T-cell (primary cell): ENCODE measurements at places on chromosomes 1 and 21.

DNA sequence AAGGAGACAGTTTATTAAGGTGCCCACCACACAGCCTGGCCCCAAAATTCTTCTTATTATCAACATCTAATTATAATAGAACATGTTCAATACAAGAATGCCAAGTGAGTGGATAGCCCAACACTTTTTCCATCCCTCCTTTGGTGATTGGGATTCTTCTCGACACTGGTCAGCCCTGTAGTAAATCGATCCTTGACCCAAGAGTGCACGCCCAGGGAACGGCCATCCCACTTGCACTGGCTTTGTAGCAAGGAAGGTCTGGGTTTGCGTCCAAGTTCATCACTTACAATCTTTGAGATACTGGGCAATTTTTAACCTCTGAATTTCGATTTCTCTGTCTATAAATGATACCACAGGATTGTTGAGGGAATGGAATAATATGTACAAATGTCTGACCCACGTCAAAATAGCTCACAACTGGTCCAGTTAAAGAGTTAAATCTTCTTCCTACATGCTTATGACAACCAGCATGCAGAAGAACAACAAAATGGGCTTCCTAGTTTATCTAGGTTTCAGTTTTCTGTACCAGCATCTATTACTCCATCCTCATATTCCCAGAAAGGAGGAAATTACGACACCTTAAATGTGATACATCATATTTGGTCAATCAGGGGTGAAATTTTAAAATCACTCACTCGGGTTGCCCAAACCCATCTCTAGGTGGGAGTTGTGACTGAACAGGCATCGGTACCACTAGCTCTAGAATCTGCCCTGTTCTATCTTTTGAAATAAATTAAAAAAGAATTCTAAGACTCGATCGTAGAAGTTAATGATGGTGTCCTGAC lies 161.8 kb downstream of the CLIC6 start:
- no peak for DNase-seq

- DNase-seq = peak; percentile 41
These were observed 84.6 kb downstream of the SYT2 start for GRCh38 chr1:202625416-202626360.

- no peak for DNase-seq
These were observed 69.3 kb downstream of the POU2F1 start for GRCh38 chr1:167289966-167290365.

GRCh38 chr1:32719681-32720275 lies 17.2 kb upstream of the SYNC start:
- DNase-seq = no peak

DNA sequence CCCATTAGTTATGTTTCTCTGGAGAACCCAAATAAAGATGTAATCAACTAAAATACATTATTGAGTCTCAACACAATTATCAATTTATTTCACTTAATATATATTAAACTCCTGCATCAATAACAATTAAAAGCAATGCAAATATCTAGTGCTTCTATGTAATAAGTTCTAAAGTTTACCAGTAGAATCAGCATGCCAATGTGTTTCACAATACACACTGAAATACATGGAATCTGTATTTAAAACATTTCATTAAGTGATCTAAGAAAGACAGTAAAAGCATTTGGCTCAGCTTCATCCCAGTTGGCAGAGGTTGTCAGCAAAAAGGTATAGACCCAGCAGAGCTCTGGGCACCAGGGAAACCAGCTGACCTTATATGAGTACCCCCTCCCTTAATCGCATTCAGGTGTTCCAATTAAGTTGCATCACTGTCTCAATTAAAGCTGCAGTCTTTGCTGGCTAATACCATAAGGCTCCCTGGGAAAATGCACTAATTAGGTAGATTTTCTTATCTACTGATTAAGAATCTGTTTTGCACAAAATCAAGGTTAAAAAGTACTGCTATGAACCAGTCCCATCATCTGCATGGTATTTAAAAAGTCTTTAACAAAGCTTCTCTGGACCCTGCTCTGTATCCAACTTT lies 63.1 kb downstream of the NIBAN1 start:
- no peak for DNase-seq

GRCh38 chr1:89287181-89288050 lies 14.8 kb upstream of the GBP5 start:
- no peak for DNase-seq

GRCh38 chr21:40255518-40256444 lies 388.5 kb downstream of the PCP4 start:
- DNase-seq = no peak

GRCh38 chr1:43986712-43987111 lies 4.7 kb upstream of the CCDC24 start:
- no peak for DNase-seq

DNA sequence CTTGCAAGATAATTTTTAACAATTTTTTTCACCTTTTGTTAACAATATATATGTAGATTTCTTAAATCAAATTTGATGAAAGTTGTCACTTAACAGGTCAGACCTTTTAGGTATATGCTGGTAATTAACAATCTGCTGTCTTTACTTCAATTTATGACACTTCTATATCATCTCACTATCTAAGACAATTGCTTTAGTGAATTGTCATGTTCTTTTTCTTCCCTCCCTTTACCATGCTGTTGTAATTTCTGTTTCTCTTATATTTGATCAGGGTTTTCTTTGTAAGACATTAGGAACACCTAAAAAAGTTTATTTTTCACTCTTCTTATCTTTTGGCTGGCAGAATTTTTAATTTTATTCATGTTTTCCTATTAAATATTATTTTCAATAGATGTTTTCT lies 2.0 kb downstream of the IFI16 start:
- no peak for DNase-seq

DNA sequence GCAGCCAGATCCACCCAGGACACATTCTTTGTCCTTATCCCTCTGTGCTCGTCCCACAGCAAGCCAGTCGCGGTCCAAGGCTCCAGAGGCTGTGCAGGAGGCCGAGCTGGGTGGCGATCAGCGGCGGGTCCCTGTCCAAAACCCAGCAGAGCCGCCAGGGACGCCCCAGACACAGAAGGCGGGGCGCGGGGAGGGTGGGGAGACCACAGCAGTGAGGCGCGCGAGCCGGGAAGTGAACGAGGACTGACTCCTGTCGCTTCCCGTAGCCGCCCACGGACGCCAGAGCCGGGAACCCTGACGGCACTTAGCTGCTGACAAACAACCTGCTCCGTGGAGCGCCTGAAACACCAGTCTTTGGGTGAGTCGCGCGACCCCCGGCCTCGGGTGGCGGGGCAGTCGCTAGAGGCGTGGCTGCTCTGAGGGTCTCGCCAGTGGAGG lies at the start of gene LGALS8:
TSS of gene LGALS8 (plus strand) at position 279 of the 438 bp plus-strand sequence. CDS start 2,089 bp downstream, outside the sequence.
- peak; percentile 84 for DNase-seq

- no peak for DNase-seq
These were observed 19.6 kb downstream of the TMCC2 start for GRCh38 chr1:205247130-205247921.

DNA sequence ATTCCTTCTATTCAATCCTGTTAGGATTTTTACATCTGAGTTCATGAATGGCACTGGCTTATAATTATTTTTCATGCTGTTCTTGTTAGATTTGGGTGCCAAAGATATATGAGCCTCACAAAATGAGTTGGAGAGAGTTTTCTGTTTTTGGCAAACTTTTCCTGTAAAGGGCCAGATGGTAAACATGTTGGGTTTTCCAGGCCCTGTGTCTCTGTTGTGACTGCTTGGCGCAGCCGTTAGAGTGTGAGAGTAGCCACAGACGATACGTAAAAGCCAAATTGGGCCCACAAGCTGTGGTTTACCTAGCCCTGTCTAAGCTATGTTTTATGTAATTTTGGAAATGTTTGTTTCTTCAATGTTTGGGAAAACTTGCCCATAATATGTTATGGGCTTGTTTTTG lies 15.6 kb upstream of the CA6 start:
- no peak for DNase-seq

DNA sequence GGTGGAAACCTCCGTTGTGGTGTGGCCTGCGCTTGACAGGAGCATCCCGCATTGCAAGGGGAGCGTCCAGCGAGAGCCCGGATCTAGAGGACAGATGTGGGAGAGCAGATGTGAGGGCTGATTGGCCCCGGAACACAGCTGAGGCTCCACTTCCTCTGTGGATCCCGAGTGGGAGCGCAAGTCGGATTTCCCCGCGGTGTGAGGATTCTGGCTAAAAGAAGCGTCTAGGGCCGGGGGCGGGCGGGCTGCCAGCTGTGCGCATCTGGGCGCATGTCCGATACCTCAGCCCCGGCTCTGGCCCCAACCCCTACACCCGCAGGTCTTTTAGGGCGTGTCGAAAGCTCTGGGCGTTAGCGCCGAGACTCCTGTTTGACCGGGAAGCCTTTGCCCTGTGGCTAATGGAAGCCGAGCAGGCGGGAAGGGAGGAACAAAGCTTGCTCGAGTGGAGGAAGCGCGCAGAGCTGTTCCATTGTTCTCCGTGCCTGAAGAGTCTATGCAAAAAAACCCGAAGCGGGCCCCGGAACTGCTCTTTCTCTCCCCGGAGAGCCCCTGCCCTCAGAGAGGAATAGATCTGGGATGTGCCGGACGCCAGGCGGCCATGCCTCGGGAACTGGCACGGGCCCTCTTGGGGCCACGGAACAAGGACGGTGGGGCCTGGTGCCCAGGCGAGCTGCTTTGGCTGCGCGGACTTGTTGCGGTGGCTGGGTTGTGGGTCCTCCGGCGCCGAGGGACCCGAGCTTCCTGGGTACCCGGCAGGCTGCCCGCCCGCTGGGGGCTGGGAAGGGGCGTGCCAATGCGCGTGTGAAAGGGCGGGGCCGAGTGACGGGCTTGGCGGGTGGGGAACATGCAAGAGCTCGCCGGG lies 111.1 kb downstream of the NAV1 start:
- no peak for DNase-seq

- no peak for DNase-seq
These were observed 81.8 kb downstream of the PHTF1 start for GRCh38 chr1:113677250-113678158.

DNA sequence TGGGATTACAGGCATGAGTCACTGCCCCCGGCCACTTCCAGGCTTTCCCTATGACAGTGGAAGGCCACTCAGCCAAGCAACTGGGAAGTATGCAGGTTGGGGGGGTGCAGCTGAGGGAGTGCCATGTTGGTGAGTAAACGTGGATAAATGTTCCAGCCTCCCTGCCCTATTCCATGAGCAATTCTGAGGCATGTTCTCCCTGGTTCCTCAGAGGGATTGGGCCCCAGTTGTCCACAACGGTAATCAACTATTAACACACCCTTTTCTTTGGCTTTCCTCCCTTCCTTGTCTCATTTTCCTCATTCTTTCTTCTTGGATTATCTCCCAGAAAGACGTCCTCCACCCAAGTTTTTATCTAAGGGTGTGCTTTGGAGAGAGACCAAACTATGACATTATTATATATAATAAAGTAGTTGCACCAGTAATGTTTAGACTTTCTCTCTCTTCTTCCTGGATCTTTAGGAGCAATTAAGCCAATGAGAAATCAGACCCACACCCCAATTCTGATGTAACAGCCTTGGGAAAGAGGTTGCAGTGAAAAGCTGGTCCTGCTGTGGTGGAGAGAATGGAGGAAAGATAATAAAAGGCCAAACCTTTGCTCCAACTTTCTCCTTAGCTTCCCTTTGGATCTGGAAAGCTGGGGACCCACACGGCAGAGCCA lies 6.8 kb upstream of the SLAMF9 start:
- no peak for DNase-seq

DNA sequence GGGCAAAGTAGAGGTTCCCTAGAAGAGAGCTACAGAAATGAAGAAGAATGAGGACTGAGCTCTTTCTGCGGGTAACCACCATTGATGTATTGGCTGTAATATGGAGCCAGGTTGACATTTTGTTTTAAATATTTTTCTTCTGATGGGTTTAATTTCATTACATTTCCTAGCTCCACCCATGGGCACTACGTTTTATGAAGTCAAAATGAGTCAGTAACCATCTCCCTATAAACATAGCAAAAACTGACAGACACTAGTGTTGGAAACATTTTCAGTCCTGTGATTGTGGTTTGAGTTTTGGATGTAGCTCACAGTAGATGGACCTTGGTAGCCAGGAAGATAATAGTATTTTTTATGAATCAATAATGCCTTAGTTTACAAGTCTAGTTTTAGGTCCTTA lies 470.4 kb upstream of the B3GALT2 start:
- no peak for DNase-seq

- no peak for DNase-seq
These were observed 121.2 kb upstream of the TNR start for GRCh38 chr1:175864625-175865024.

DNA sequence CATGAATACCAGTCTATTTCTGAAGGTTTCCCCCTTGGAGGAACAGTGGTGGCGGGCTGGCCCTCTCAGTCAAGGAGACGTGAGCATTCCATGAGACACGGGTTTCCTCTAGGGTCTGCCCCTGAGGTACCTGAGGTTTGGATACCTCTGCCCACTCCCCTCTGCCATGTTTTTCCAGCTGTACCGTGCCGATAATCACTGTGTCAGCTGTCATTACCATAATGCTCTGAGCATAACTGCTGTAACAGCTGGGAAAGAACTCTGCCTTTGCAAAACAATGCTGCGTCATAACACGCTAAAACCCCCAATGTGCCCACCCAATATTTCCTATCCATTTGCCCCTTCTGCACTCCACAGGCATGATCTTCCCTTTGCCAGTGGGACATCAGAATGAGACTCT lies 425.1 kb downstream of the KIF26B start:
- no peak for DNase-seq

DNA sequence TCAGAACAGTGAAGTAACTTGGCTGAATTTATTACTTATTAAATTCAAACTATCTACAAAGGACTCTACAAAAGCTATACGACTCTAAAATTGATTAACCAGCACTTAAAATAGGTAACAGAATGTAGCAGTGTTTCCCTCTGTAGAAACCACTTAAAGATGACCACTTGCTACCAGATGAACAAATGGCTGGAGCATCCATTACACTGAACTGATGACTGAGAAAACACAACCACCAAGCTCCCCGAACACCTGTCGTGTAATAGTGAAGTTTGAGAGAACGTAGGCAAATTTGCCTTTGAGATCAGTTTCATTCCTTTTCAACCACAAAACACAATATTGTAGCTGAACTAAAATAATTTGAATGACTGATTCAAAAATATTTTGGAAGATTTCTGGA lies 226.7 kb downstream of the KCNT2 start:
- DNase-seq = no peak

- DNase-seq = no peak
These were observed 18.1 kb upstream of the SLC19A1 start for GRCh38 chr21:45560106-45561021.

- no peak for DNase-seq
These were observed 114.1 kb upstream of the CD34 start for GRCh38 chr1:208025031-208025430.

- DNase-seq = peak; percentile 75
These were observed 8.0 kb upstream of the NIBAN1 start for GRCh38 chr1:184982002-184982954.
